ENCODE measurements at places on chromosomes 12 and 14.

- DNase-seq: no peak
These were observed 7.5 kb downstream of the FOXG1 start for GRCh38 chr14:28773861-28774691.

GRCh38 chr12:105485921-105486320 is 155.4 kb downstream of the C12orf75 start:
- DNase-seq: no peak

DNA sequence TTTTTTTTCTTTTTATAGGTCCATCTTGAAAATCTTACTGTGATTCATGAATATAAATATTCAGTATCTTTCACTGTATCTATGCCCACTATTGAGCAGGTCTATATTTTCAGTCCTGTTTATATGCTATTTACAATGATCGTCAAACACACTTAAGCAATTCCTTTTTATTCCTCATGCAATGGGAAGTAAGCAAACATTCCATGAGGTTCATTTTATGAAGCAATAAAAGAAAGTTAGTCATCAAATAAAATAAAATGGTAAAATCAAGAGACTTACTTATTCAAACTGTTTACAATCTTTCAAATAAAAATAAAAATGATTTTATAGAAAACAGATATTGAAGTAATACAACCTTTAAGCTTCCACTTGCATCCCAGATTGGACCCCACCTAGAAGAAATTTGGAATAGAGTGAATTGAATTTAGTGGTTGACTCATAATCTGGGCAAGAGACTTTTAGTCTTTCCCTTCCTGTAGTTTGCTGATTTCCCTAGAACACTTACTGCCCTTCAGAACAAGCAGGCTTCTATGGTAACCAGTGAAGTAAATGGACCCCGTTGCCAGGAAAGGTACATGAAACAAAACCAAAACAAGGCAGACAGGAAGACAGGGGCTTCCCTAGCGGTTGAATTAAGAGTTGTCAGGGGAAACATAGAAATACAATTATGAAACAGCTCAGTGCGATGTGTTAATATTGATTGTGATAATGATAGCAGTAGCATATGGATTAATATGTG is 241.0 kb upstream of the ATP2B1 start:
- DNase-seq: peak; percentile 43

- DNase-seq: peak; percentile 83
These were observed 64.2 kb downstream of the RASSF3 start for GRCh38 chr12:64674367-64674922.

GRCh38 chr12:5473076-5473782 is 41.3 kb downstream of the NTF3 start:
- no peak for DNase-seq

DNA sequence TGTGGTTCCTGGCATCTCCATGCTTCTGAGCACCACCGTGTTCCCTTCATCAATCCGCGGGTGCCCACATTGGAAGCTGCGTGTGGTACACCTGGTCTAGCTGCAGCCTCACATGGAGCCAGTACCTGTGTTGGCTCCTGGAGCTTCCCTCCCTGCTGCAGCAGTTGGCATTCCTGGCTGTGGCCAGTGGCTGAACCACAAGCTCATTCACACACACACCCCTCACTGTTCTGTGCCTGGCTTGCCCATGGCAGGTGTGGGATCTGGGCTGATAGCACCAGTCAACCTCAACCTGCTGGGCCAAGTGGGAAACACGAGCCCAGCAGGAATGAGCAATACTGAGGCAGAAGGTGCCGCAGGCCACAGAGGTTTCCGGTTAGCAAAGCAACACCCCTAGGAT is 256.2 kb upstream of the LRFN5 start:
- DNase-seq: no peak

GRCh38 chr12:110314308-110314707 is 33.3 kb downstream of the ATP2A2 start:
- no peak for DNase-seq

DNA sequence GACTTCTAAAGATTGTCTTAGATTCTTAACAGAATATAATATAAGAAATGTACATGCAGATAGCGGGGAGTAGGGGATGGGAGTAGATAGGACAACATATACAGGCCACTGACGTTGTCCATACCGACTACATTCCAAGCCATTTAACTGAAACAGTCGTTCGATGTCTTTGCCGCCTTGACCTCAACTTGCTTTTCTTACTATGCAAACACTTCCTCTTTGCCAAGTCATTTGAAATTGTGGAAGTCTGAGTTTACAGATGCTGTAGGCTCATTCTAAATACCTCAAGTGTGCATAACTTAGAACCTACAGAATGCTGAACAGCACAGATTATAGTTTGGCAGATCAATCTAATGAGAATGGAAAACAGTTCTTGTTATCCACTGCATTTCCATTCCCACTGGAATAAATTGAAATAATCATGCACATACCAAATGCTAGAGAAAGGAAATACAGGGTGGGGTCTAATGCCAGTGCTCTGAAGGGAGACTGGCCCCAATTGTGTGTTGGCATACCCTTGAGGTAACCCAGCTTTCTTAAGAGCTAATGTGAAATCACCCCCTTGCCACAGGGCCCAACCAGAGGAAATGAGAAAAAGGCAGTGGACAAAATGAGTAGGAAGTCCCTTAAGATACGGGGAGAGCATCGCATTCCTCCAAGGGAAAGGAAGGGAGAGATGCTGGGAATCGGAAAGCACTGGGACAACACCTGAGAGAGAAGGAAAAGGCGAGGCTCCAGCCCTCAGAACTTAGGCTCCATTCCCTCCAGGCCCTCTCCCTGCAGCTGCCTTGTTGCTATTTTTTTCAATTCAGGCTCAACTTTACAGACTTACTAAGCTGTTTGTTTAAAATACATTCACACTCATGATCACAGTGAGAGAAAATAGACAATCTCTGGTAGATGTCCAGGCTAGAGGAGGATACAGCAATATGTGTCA is 380.9 kb upstream of the TMTC1 start:
- DNase-seq: no peak

GRCh38 chr12:121578230-121579189 is 2.3 kb downstream of the KDM2B start:
- DNase-seq: peak; percentile 43

GRCh38 chr12:109539508-109539907 is 33.8 kb downstream of the MMAB start:
- no peak for DNase-seq

- DNase-seq: no peak
These were observed 9.2 kb downstream of the RARG start for GRCh38 chr12:53222806-53223261.

GRCh38 chr12:64780531-64781279 is 21.5 kb upstream of the GNS start:
- DNase-seq: peak; percentile 29

DNA sequence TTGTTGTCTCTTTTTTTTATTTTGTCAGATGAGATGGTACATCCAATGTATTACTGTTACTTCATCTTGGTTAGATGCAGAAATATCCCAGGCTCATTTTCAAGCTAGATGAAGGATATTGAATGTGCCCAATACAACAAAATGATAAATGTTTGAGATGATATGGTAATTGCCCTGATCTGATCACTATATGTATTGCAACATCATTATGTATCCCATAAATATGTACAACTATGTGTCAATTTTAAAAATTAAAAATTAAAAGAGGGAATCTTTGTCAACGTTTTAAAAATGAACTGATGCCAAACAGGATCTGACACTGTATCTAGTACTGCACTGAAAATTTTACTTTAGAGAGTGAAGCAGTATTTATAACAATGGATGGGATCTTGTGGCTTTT is 78.5 kb downstream of the PPM1H start:
- DNase-seq: no peak

GRCh38 chr14:72868500-72868899 is 25.4 kb downstream of the DPF3 start:
- no peak for DNase-seq

DNA sequence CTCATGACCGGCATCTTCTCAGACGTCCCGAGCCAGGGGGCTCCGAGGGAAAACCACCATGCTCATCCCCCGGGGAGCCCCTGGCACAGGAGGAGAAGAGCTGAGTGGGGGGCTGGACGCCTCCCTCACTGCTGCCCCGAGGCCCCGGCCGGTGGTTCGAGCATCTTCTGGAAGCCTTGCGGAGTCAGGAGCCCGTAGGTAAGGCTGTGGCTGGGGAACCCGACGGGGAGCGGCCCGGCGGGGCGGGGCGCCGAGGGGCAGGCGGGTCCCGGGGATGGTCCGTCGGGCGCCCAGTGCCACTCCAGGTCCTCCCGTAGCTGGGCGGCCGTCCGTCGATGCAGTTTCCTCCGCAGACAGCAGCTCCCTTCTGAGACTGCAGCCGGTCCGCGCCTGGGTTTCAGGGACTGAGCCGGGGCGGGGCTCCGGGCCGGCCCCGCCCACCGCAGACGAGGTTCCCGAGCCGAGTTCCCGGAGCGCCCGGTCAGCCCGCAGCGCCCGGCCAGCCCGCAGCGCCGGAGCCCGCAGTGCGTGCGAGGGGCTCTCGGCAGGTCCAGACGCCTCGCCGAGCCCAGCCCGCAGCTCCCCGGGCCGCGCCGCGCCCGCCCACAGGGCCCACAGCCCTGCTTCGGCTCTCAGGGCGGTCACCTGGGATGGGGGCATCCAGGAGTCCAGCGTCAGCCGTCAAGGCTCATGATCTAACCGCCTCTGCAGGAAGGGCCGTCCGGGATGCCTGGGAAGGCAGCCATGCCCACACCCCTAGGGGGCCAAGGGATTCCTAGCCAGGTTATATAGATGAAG is at the start of gene PGF:
Gene PGF, minus strand, starts transcription at position 369 of the 798 bp plus-strand sequence. Its CDS starts 355 bp downstream, at position 14.
- peak; percentile 63 for DNase-seq

DNA sequence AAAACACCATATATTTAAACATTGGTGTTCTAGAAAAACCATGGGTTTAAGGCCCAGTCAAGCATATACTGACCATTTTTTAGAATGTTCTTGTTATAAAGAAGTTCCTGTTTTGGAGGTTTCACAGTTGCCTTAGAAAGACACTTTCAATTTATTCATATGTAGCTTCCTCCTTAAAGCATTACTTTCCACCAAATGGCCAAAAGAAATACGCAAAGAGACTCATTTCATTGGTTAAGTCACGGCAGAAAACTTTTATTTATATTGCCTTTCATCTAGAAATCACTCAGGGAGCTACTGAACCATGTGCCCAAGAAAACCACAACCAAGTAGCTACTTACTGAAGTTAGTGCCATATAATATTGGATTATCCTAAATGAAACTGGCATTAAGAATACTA is 40.0 kb downstream of the MYBPC1 start:
- no peak for DNase-seq

DNA sequence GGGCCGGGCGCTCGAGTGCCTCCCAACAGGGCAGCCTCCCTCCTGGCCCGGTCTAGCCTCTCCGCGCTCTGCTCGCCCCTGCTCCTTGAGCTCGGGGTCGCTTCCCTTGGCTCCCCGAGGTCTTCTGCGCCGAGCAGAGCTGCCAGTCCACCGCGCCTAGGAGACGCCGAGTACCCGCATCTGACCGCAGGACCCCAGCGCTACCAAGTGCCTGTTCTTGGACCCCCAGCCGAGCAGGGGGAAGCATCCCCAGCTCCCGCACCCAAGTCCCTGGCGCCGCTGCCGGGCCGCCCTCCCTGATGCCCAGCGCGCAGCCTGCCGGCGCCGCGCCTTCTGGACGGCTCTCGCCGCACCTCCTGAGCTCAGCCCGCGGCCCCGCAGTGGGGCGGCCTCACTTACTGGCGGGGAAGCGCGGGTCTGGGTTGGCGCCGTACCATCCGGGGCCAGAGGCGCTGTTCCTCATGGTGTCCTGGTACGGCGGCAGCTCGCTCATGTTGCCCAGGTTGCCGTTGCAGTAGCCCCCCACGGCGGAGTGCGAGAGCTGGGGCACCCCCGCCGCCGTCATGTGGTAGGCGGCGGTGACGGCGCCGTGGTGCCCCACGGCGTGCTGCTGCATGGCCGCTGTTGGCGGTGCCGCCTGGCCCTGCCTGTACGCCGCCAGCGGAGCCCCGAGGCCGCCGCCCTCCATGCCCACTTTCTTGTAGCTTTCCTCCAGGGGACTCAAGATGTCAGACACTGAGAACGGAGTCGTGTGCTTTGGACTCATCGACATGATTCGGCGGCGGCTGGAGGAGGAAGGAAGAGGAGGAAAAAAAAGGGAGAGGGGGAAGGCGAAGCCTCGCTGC is 1.2 kb downstream of the NKX2-1 start:
- DNase-seq: no peak

DNA sequence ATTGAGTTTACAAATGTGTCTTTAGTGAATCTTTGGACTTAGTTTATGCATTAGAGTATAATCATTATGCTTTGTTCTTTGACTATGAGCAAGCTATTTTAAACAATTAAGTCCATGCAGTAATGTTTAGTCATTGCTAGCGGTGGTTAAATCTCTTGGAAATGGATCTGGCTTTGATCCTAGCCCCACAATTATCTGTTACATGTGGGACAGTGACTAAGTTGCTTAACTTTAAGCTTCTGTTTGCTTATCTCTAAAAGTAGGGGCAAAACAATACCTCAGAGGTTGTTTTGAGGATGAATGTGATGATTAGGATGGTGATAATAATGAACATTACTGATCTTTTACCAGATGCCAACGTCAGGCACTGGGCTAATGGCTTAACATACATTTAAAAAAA is 124.2 kb downstream of the NPAS3 start:
- no peak for DNase-seq

DNA sequence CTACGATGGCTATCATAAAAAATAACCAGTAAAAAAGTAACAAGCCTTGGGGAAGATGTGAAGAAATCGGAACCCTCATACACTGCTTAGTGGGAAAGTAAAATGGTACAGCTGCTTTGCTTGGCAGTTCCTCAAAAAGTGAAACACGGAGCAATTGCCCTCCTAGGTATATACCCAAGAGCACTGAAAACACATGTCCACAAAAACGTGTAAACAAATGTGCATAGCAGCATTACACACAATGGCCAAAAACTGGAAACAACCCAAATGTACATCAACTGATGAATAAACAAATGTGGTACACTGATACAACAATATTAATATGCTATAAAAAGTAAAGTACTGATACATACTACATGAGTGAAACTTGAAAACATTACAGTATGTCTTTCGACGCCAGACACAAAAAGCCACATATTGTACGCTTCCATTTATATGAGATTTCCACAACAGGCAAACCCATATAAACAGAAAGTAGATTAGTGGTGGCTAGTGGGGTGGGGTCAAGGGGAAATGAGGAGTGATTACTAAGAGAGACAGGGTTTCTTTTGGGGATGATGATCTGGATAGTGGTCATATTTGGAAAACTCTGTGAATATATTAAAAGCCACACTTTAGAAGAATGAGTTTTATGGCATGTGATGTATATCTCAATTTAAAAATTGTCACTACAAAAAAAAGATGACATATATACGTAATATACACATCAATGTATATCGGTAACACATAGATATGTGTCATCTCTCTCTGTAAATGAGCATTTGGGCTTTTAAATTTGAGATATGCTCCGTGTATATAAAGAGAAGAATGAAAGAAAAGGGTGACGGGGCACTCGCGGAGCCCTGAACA is 996 bp downstream of the SLC41A2 start:
- no peak for DNase-seq

All from activated naive CD4-positive, alpha-beta T cell treated with anti-CD3 and anti-CD28 coated beads, Interleukin-2, amount 10 ng/mL, durations not matched to agents 7 days and 5 days (primary cell).